ENCODE measurements at places on chromosomes 6 and 20.

DNA sequence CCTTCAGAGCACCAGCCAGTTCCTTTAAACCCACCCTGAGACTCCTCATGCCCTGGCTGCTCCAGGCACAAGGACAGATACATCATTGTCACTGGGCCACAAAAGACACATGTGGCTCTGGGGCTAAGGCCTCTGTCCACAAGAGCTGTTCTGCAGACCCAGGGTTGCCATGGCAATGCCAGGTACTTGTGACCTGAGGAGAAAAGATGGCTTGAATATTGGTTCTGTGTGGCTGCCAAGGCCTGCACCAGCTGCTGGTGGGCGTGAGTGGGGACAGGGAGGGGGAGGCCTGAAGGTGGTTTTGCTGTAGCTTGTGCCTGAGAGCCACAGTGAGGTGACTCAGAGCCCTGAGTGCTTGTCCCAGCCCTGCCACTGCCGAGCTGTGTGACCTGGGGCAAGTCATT is 31.8 kb downstream of the SAYSD1 start:
- no peak for DNase-seq

- DNase-seq: no peak
Measured at GRCh38 chr20:48717095-48717672, 110.6 kb downstream of the PREX1 start.

DNA sequence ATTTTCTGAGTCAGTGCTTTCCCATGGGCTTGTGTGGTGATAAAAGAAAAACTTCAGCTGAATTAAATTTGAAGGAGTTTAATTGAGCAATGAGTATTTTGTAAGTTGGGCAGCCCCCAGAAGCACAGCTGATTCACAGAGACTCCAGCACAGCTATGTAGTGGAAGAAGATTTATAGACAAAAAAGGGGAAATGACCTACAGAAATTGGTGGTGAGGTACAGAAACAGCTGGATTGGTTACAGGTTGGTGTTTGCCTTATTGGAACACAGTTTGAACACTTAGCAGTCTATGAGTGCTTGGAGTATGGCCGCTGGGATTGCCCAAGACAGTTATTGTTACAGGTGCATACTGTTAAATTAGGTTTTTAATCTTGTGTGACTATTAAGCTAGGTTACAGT is 96.9 kb upstream of the PTPRK start:
- no peak for DNase-seq

GRCh38 chr20:50789968-50790650 is 4.8 kb upstream of the BCAS4 start:
- DNase-seq: no peak

- no peak for DNase-seq
Measured at GRCh38 chr20:47253872-47254271, 102.6 kb downstream of the ZMYND8 start.

DNA sequence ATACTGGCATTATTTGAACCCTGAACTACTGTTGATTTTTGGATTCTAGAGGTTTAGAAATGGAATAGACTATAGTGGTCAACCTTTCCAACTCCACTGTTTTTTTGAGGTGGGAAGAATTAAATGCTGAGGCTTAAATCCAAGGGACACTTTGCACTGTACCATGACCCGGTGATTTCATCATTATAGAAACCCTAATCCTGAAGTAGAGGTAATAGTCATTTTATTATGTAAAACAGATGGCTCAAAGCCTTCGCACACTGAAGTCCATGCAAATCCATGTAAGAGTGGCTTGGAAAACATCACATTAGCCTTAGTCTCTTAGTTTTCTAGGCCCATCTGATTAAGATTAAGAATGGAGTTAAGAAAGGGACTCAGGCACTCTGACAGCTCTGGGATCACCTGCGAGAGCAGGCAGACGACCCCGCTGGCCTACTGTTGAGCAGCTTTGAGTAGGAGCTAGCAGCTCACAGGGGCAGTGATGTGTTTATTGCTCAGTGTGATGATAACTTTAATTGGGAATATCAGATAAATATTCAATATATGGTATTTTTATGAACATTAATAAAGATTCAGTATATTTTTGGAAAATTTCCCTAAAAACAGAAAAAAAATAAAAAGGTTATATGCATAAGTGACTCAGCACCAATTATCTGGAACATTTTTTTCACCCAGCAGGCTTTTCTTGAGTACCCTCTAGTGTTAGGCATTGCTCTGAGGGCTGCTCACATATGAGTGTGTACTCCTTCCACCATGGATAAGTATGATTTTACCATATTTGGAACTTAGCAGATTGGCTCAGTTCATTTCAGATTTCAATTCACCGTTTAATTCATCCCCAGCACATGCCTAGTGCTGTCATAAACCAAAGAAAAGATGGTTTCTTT is 13.4 kb downstream of the SLX4IP start:
- no peak for DNase-seq

- DNase-seq: no peak
Measured at GRCh38 chr6:75450903-75451302, 42.7 kb downstream of the FILIP1 start.

GRCh38 chr6:10210052-10210451 is 204.8 kb downstream of the TFAP2A start:
- DNase-seq: no peak

- no peak for DNase-seq
Measured at GRCh38 chr6:157374889-157375443, 6.0 kb upstream of the ZDHHC14 start.

DNA sequence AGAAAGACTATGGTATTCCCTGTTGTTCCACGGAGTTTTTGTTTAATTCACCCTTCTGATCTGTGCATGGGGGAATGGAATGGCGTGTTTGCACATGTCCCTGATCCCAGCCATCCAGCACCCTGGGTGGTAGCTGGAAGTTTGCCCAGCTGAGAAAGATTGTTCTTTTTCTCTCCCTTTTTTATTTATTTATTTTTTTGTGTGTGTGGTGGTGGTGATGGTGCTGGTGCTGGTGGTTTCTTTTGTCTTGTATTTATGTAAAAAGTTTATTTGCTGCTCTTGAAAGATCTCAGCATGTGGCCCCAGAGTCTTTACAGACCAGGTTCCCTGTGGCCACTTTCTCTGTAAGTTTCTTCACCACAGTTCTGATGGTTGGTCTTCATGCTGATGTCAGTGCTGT is 372.6 kb downstream of the UTRN start:
- no peak for DNase-seq

DNA sequence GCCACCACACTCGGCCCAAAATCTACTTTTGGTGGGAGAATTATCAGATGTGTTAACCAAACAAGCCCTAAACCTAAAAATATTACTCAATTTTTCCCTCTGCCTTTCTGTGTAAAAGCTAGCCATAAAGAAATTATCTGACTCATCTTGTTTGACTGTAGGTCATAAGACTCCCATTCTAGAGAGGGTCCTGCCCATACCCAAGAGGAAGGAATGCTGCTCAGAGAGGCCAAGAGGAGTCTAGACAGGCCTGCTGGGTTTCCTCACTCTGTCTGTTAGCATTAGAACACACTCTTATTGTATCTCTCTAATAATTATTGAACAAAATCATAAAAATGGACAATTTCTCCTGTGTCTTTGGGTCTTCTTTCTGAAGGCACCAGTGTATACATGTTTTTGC is 26.1 kb downstream of the C6orf141 start:
- DNase-seq: no peak

GRCh38 chr6:50850223-50851048 is 31.8 kb downstream of the TFAP2B start:
- no peak for DNase-seq

DNA sequence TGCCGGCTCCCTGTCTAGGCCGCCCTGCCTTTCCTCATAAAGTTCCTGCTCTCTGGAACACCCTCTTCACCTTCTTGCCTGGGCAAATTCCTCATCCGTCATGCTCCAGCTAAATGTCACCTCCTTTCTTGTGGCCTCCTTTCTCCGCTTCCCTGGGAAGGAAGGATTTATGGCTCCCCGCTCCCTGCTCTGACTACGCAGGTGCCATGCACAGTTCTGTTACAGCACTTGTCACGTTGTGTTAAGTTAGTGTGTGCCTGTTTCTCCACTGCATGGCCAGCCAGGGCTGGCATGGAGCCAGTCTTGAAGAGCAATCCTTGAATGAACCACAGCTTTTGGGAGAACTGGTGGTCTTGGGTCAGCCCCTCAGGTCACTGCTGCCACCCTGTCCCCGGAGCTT is 61.7 kb downstream of the CD40 start:
- DNase-seq: no peak

DNA sequence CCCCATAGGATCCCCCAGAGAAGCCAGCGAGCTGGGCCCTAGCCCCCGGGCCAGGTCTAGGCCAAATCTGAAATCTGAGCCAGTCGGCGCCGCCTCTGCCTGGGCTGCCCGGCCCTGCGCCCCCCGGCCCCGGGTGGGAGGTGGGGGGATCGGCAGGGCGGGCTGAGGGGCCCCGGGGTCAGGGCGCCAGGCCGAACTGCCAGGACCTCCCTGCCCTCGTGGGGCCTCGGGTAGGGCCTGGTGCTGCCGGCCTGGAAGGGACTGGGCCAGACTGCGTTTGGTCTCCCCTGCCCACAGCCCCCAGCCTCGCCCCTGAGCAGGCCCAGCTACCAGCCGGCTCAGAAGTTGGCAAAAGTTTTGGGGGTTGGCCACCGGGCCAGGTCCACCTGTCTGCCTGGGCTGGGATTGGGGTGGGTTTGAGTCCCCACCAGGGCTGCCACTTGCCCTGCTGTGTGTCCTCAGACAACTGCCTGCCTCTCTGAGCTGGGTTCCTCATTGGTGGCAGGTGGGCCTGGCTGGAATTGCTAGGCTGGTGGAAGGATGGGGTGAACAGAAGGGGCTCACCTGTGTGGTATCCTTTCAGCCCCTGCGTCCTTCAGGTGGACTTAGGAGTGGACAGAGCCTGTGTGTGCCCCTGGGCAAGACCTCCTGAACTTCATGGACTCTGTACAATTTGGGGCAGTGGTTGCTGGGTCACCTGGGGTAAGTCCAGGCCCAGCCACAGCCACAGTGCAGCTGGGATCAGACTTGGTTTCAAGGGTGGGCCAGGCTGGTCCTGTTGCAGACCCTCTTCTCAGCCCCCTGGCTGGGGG is 801 bp downstream of the SRC start:
- DNase-seq: no peak

DNA sequence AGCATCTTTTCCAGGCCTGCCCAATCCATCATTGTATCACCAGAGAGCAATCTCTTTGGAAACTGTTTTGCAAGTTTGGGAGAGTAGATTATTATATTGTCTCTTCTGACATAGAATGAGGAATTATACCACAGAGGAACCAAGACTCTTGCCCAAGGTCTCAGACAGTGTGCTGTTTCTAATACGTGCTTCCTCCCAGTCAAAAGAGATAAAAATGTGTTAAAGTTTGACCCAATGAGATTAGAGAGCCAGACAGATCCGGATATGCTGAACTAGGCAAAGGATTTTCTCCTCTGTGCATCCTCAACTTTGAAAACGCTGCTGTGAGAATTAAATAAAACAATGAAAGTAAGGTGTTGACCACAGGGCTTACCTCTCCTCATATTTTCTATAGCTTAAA is 18.6 kb upstream of the NT5E start:
- DNase-seq: no peak

- peak; percentile 28 for DNase-seq
Measured at GRCh38 chr6:166313255-166314070, 5.3 kb upstream of the PRR18 start.

GRCh38 chr20:34190679-34191090 is 50.5 kb upstream of the ASIP start:
- peak; percentile 21 for DNase-seq

GRCh38 chr6:16305246-16305725 is 66.9 kb downstream of the GMPR start:
- DNase-seq: no peak

DNA sequence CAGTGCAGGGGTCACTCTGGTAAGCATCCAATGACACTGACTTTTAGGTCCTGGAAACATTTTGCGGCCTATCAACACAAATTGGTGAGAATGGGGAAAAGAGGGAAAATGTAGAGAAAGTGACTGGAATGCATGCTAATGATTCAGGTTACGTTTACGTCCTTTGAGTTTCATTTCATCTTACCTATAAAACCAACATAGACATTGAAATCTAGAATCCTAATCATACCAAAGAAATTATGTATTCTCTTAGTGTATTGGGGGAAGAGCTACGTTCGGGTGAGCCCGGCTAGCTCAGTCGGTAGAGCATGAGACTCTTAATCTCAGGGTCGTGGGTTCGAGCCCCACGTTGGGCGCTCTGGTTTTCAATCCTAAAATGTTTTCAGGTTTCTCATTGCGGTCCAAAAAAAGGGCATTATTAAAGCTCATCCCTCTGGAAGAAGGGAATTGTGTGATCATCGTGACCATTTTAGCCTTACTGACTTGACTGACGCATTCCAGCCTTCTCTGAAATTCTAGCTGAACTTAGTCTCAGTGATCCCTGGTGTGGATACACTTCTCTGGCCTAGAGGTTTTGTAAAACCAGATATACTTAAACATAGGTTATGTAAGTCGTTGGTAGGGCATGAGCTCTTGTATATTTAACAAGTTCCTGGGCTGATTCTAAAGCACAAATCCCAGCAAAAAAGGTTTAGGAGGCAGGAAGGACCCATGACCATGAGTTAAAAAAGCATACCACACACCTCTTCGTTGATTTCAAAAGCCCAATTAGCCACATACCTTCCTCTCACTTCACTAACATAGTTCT is 18.3 kb downstream of the HMGN4 start:
- no peak for DNase-seq

- no peak for DNase-seq
Measured at GRCh38 chr6:79196912-79197311, 37.6 kb downstream of the HMGN3 start.

GRCh38 chr6:17938901-17939300 is 48.5 kb downstream of the KIF13A start:
- no peak for DNase-seq

DNA sequence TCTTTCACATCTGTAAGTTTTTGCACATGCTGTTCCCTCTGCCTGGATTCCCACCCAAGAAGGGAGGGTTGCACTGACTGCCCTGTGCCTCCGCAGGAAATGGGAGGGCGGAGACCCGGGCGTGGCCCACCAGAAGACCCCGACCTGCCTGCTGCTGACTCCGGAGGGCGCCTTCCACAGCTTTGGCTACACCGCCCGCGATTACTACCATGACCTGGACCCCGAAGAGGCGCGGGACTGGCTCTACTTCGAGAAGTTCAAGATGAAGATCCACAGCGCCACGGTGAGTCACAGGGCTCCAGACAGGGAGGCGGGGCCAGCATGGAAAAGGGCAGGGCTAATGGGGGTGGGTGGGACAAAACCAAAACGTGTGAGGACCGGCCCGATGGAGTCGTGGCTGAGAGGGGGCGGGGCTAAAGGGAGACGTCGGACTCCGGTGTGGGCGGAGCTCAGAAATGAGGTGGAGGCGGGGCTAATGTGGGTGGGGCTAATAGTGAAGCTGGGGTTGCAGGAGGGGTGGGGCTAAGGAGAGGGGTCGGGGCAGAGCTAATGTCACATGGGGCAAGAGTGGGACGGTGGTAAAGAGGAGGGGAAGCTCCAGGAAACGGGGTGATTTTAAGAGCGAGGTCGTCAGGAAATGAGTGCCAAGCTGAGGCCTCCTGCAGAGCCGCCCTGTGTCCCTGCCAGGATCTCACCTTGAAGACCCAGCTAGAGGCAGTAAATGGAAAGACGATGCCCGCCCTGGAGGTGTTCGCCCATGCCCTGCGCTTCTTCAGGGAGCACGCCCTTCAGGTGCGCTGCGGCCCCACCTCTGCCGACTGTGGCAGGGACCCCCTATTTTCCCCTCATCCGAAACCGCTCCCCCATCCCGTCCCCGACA is 12.6 kb downstream of the HSPA12B start:
- peak; percentile 65 for DNase-seq

Measured in stimulated activated CD4-positive, alpha-beta T cell treated with anti-CD3 and anti-CD28 coated beads, Interleukin-2, amount 100 ng/mL, for 48 hours (primary cell).